Left kidney (tissue), 8 donors: ENCODE measurements at places on chromosomes 5 and 9. TPM values are rescaled to one million over a fixed set of nuclear protein-coding genes. Genes with fewer than 3 reads are reported as not detected.

DNA sequence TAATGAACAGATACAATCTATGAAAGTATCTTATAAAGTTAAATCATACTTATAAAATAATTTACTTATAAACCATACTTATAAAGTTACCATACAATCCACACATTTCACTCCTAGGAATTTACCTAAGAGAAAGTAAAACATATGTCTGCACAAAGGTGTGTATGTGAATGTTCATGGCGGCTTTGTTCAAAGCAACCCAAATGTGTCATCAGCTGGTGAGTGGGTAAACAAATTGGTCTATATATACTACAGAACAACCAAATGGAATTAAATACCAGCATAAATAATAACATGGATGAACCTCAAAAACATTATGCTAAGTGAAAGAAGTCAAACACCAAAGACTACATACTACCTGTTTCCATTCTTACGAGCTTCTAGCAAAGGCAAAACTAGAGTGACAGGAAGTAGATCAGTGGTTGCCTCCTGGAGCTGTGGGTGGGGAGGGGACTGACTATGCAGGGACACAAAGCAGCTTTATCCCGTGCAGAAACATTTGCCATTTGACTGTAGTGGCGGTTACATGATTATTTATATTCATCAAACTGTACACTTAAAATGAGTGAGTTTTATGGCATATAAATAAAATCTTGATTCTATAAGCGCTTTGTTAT lies 10.6 kb downstream of the TRAF1 start:
- no peak for DNase-seq

DNA sequence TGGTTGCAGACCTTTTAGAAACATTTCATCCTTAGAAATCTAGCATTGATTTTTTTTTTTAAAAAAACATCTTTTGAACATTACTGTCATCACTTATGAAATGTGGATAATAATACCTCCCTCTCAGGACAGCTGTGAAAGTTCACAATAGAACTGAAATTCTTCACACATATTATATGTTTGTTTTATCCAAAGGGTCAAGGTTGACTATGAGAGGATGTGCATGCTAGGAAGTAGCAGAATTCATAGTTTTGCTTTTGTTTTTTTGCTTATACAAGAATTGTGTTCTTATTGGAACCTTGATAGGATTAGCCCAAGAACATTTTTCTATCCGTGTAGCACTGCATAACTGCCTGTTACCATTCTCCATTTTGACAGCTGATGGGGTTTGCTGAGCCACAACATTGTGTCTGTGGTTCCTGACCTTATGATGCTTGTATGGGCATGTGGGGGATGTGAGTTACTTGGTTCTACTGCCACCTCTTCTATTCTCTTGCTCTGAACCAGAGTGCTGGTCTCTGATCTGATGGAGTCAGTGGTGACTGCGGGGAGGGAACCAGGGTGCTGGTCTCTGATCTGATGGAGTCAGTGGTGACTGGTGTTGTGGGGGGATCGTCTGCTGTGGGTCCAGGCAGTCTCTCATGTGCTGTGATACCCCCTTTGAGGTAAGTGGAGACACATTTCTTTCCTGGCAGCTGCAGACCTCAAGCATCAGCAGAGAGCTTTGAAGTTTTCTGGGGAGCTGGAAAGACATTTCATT lies 27.1 kb upstream of the ACTBL2 start:
- no peak for DNase-seq

GRCh38 chr9:135085830-135086546 lies 1.5 kb upstream of the OLFM1 start:
- peak; percentile 79 for DNase-seq

DNA sequence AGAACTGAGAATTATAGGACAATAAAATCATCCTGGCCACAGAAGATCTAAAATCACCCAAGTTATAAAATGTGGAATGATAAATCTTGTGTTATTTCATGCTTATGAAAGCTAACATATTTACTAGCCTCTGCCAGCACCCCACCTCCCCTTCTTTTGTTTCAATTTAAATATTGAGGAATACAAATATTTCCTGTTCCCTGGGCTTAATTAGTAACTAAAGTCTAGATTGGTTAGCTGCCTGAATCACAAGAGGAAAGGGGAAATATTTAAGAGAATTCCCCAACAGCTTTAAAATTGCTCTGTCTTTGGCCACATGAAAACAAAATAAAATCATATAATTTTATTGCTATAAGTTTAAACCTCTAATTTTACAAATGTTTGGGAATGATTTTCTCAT lies 287.0 kb downstream of the PRELID2 start:
- no peak for DNase-seq

DNA sequence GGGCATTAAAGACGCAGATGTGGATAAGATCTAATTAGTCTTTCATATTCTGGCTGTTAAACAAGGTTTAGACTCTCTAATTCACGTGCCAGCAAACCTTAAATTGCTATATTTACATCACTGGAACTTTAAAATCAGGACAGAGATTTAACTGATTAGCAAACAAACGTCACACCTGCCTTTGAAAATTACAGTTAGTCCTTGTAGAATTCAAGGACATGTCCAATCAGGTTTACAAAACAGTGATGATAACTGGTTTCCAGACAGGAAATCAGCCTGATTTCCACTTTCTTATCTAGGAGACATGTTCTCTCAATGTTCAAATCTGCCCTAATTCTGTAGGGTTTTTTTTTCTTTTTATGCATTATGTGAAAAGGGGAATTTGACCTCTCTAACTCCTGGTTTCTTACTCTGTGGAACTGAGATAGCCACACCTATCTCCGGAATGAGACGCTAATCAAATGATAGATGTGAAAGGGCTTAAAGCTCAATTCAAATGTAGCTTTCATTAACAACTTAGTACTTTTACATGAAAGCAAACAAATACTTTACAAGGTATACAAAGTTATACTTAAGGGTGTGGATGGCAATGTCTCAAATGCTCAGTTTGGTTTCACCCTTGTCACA lies 26.5 kb downstream of the SPINK5 start:
- no peak for DNase-seq

GRCh38 chr5:157271740-157272271 lies 5.9 kb downstream of the CYFIP2 start:
- DNase-seq: no peak

- DNase-seq: no peak
These were observed 152.5 kb upstream of the ALDH1B1 start for GRCh38 chr9:38240051-38240450.

DNA sequence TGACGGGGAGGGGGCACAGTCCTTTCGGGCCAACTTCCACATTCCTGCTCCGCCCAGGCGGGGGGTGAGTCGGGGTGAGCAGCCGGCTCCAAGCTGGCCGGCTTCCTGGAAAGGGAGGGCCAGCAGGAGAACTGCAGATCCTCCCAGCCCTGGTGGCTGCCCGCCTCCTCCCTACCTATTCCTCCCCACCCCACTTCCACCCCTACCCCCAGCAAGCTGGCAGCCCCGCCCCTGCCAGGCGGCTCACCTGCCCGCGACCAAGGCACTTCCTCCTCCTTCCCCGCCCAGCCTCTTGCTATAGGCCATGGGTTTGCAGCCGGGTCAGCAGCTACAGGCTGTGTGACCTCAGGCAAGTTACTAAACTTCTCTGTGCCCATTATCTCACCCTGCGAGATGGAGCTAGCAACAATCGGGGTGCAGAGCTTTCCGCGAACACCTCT lies 5.6 kb upstream of the IRF1 start:
- peak; percentile 66 for DNase-seq

- no peak for DNase-seq
These were observed 106.2 kb downstream of the ADAMTS12 start for GRCh38 chr5:33785571-33785970.

GRCh38 chr9:34553511-34554021 lies 30.8 kb upstream of the ENHO start:
- DNase-seq: no peak

DNA sequence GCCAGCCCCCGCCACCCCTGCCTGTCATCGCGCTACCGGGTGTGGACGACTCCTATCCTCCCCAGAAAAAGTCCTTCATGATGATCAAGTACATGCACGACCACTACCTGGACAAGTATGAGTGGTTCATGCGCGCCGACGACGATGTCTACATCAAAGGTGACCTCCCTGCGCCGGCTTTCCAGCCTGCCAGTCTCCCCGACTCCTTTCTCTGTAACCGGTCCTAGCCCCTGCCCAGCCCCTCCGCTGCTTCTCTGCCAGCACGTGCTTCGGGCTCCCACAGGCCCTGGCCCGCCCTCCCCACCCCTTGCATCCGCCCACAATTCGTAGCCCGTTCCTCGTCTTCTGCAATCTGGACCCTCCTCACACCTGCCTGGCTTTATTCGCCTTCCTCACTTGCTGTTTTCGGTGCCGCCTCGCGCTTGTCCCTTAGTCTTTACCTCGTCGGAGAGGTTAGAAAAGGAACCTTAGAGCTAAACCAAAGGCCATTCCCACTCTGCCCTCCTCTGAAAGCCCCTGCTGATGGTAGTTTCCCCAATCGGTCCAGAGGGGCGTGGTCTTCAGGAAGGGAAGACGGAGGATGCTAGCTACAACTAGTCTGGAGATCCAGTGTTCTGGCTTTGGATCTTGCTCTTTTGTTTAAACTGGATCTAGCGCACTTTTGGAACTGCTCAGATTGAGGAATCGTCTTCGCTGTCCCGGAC lies 1.4 kb downstream of the CHSY3 start:
- peak; percentile 19 for DNase-seq

DNA sequence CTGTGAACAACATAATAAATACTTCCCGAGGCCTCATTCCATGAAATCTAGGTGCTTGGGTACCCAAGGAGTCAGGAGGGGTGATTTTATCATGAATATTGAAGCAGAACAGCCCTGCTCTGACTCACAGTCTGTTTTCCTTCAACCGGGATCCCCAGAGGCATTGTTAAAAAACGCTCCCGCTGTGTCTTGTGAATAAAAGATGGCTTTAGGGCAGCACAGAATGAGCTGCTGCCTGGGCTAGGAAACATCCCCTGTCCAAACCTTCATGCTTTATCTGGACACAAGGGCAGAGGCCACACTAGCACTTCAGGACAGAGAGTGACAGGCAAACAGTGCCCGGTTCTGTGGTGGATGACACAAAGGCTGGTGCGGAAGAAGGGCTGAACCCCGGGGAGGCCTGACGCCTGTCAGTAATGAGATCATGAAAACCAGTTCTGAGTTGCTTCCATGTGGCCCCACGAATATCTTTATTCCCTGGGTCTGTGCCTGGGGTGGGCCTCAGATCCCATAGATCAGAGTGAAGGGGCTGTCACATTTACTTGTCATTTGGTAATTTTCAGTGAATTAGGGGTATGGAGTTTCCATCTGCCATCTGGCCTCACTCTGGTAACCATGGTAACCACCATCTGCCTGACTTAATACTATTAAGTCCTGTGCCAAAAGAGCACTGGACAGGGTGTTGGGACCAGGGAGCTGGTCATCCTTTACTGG lies 2.6 kb downstream of the IGFBPL1 start:
- DNase-seq: no peak

- no peak for DNase-seq
These were observed 688.6 kb upstream of the SEMA6A start for GRCh38 chr5:117263231-117263630.

DNA sequence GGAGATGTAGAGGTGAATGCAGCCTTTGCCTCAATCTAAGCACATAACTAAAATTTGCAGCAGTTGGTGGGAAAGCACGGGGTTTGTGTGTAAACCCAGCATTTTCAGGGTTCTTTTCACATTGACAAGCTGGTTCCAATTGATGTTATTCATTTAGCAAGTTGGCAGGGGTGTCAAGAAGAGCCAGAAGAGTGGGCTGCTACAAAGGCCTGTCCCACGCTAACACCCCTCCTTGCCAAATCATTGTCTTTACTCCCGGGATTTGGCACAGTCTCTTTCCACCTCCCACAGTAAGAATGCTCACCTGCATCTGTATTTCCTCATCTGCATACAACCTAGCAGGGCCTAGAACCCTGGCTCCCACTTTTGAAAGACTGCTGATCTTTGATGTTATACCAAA lies 11.8 kb downstream of the RGMB start:
- DNase-seq: no peak

DNA sequence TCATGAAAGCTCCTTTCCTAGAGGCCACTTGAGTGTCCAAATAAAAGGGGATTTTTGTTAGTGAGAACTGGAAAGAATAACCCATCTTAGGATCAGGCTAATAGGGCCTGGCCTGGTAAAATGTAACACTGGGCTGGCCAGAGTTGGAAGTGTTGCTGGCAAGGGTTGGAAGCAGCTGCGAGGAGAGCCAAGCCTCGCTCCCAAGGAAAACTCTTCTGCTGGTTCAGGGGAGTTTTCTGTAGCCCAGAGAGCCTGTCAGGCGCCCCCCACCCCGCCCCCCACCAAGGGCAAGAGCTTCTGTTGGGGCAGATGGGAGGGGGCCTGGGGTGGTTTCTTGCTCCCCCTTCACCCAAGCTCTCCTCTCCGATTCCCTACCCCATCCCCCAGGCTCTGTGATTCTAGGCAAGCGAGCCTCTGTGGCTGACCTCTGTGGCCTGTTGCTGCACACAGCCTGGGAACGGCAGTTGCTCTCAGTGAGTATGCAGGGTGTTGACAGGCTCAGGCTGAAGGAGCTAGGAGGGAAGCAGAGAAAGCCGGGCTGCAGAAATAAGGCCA lies 547.8 kb downstream of the CCDC171 start:
- DNase-seq: no peak

GRCh38 chr9:86525182-86525581 lies 171.0 kb upstream of the TUT7 start:
- no peak for DNase-seq

DNA sequence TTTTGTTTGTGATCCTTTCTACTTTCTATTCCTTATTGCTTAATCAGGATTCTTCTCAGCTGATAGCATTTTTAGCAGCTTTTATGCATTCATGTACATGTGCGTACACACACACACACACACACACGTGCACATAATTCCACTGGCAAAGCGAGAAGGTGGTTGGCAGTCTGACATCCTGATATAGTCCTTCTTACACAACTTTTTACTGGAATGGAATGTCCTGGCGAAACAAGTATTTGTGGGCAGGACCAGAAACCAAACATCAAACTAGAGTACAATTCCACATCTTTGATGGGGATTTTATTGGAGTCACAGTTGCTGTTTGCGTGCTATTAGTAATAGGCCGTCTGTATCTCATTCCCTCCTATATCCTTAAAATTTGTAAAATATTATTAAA lies 356.5 kb downstream of the CCDC171 start:
- no peak for DNase-seq

DNA sequence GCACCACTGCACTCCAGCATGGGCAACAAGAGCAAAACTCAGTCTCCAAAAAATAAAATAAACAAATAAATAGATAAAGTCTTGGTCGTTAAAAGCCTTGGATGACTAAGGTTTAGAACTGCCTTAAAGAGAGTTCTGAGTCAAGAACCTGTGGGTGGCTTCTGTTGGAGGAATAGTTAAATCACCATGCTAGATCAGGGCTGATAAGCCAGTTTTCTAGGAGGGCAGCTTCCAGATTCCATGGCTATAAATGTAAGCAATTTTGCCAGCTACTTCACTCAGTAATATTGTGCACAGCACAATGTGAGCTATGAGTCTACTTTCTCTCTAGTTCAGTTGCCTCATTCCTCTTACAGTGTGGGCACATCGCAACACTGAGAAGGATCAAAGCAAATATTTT lies 242.1 kb upstream of the NUDT12 start:
- DNase-seq: no peak

GRCh38 chr9:25681266-25681665 lies 3.0 kb upstream of the TUSC1 start:
- DNase-seq: no peak

Gene CER1
- 3.3 TPM for polyA plus RNA-seq

Gene OBP2B
- not detected for polyA plus RNA-seq

Gene PCDHA8
- 0.17 TPM for polyA plus RNA-seq

Gene PRR16
- 1.7 TPM for polyA plus RNA-seq

Gene CTXN3
- polyA plus RNA-seq: not detected

Gene CTSV
- 32.0 TPM for polyA plus RNA-seq

Gene FOXD4L6
- not detected for polyA plus RNA-seq

Gene CDC25C
- 11.7 TPM for polyA plus RNA-seq

Gene TNC
- polyA plus RNA-seq: 323 TPM

Gene SV2C
- 0.08 TPM for polyA plus RNA-seq

Gene NFIB
- polyA plus RNA-seq: 26.8 TPM

Gene TARS1
- 145 TPM for polyA plus RNA-seq

Gene IL13
- polyA plus RNA-seq: 0.08 TPM
